ENCODE measurements at places on chromosomes 6 and 20.

- no peak for DNase-seq
Observed at GRCh38 chr20:6055981-6056569, 2.2 kb upstream of the LRRN4 start.

DNA sequence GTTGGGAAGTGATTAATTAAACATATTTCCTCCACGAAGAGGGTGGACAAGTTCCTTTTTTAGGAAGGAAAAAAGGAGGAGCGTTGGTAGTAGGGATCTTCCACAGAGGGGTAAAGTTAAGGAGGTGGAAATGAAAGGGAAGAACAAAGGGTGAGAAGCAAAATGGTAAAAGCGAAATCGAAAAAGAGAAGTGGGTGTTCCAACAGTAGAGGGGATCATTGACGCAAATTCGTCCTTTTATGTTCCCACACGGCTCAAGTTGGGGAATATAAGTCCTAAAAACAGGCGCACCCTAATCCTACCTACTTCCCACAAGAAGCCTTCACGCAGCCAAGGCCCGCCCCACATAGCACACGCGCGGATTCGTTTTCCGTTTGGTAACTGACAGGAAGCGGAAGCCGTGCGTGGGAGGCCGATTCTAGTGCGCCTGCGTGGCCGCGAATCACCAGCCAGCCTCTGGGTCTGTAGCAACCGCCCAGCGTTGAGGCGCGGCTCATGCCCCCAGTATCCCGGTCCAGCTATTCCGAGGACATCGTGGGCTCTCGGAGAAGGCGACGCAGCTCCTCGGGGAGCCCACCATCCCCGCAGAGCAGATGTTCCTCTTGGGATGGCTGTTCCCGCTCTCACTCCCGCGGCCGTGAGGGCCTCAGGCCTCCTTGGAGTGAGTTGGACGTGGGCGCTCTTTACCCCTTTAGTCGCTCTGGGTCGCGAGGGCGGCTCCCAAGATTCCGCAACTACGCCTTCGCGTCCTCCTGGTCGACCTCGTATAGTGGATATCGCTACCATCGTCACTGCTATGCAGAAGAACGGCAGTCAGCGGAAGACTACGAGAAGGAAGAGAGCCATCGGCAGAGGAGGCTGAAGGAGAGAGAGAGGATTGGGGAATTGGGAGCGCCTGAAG is at the start of gene NKAPL:
NKAPL (plus strand) TSS at position 421 of the 901 bp plus-strand sequence; CDS start at position 496, 75 bp downstream.
- DNase-seq = peak; percentile 55

DNA sequence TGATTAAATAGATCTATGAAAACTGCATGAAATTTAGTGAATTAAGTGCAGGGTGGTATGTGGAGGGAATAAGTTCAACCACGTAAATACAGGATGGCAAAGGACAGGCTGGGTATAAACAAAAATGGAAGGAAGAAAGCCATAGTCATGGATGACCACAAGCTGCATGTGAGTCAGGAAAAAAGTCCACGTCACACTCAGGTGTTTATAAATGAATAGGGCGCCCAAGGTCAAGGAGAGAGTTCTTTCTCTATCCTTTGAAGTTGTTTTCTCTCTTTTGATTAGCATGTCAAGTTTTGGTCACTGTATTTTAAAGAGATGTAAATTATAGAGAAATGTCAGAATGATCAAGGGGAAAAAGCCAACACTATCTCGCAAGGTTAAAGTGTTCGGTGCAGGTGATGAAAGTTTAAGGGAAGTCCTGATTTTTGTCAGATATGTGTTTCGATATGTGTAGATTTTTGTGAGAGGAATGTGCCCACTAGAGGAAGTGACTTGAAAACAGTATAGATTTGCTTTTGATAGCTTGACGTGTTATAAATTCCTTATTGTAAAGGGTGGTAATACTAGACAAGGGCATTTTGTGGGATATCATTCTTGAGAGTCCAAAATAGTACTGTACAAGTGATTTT is 58.7 kb downstream of the MAP3K4 start:
- DNase-seq = no peak

GRCh38 chr6:160420969-160421556 is 72.9 kb downstream of the SLC22A3 start:
- DNase-seq = no peak

DNA sequence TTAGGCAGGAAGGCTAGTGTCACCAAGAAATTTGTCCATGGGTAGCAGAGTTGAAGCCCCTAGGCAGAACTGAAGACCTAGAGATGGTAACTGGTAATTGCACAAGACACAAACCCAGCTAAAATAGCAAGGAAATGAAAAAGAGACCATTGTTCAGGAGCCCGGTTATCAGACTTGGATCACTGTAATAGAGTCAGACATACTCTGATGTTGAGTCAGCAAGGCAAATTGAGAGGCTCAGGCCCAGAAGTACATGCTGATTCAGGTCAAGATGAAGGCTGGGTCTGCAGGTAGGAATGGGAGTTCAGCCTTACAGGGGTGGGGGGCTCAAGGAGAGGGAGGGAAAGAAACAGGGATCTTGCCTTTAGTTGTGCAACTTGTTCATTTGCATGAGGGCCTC is 6.5 kb upstream of the TMEM242 start:
- no peak for DNase-seq

- DNase-seq = no peak
Observed at GRCh38 chr6:75308250-75308988, 23.8 kb upstream of the TMEM30A start.

GRCh38 chr20:50358971-50359370 is 151.2 kb upstream of the PTPN1 start:
- no peak for DNase-seq

DNA sequence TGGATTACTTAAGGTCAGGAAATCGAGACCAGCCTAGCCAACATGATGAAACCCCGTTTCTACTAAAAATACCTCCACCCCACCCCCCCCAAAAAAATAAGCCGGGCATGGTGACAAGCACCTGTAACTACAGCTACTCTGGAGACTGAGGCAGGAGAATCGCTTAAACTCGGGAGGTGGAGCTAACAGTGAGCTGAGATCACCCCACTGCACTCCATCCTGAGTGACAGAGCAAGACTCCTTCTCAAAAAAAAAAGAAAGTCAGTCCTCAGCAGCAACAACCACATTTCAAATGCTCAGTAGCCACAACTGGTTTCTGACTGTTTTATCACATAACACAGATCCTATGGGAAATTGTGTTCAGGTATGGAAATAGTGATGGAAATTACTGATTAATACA is 135.3 kb downstream of the HFE start:
- no peak for DNase-seq

DNA sequence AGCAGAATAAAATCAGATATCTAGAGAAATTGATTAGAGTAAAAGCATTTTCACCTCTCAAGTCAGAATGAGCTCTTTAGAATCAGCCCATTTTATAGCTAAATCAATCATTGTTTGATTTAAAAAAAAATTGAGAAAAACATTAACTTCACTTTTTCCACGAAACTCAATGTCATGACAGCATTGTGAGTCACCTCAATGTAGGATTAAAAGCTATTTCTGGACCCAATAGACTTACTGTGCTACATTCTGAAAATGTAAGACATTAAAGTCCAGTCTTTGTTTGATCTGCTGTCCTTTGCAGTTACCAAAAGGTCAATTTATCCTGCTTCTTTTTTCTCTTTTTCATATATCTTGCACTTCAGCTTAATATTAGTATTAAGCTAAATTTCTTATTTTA is 519.4 kb upstream of the ZNF337 start:
- DNase-seq = no peak

GRCh38 chr6:91288741-91289140 is 701.9 kb upstream of the MAP3K7 start:
- DNase-seq = no peak

GRCh38 chr20:55052459-55052858 is 577.1 kb downstream of the DOK5 start:
- no peak for DNase-seq
